T-helper 2 cell treated with Interferon-gamma antibody and Interleukin-4, amounts not matched to agents 5 μg/mL and 100 μg/mL, for 36 hours (primary cell): ENCODE measurements at places on chromosomes 16 and 17.

- no peak overlapping the region for H3K27ac ChIP-seq
- DNase-seq = no peak
- no peak overlapping the region for H3K4me3 ChIP-seq
- H3K27me3 ChIP-seq = peaks cover 3% of the 10 kb centered on the region
- H3K4me1 ChIP-seq = peaks cover 3% of the 10 kb centered on the region
These were observed 13.8 kb upstream of the GAA start for GRCh38 chr17:80087346-80088265.

GRCh38 chr16:71337631-71338030 lies 20.9 kb upstream of the CALB2 start:
- H3K4me1 ChIP-seq = peaks cover 3% of the 10 kb centered on the region
- H3K27ac ChIP-seq = no peak overlapping the region
- H3K4me3 ChIP-seq = no peak overlapping the region
- DNase-seq = no peak
- peaks cover 5% of the 10 kb centered on the region for H3K27me3 ChIP-seq
- no peaks in the 10 kb centered on the region for H3K36me3 ChIP-seq

DNA sequence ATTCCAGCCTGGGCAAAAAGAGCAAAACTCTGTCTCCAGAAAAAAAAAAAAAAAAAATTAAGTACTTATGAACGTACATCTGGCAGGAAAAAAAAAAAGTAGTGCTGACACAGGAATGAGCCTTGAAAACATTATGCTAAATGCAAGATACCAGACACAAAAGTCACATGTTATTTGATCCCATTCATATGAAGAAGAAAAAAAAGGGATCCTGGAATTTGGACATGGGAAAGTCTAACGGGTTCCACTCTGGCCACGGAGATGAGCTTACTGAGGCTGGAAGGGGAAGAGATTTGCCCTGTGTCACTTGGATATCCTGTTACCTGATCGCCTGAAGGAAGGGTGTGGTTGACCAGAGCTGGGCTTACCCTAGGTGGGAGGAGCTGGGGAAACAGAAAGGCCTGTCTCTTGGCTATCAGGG lies 251.9 kb downstream of the PARN start:
- H3K4me1 ChIP-seq = no peaks in the 10 kb centered on the region
- no peak overlapping the region for H3K27ac ChIP-seq
- no peak overlapping the region for H3K4me3 ChIP-seq
- DNase-seq = no peak
- no peaks in the 10 kb centered on the region for H3K36me3 ChIP-seq

DNA sequence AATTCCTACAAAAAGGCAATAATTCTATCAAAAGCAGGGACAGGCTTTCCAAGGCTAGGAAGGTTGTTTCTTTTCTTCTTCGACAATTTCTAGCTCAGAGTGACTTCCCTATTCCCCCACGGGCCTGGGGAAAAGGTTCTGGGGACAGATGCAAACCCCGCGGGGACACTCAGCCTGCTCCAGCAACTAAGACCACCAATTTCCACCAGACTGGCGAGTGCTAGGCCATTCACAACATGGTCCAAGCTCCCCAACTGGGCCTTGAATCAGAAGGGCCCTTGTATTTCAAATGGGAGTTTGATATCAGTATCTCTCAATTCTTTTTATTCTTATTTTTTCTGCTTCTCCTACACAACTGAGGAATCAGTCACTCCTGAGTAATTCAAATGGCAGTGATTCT lies 86.7 kb downstream of the USP31 start:
- H3K4me1 ChIP-seq = peaks cover 1% of the 10 kb centered on the region
- peaks cover 4% of the 10 kb centered on the region for H3K27me3 ChIP-seq

DNA sequence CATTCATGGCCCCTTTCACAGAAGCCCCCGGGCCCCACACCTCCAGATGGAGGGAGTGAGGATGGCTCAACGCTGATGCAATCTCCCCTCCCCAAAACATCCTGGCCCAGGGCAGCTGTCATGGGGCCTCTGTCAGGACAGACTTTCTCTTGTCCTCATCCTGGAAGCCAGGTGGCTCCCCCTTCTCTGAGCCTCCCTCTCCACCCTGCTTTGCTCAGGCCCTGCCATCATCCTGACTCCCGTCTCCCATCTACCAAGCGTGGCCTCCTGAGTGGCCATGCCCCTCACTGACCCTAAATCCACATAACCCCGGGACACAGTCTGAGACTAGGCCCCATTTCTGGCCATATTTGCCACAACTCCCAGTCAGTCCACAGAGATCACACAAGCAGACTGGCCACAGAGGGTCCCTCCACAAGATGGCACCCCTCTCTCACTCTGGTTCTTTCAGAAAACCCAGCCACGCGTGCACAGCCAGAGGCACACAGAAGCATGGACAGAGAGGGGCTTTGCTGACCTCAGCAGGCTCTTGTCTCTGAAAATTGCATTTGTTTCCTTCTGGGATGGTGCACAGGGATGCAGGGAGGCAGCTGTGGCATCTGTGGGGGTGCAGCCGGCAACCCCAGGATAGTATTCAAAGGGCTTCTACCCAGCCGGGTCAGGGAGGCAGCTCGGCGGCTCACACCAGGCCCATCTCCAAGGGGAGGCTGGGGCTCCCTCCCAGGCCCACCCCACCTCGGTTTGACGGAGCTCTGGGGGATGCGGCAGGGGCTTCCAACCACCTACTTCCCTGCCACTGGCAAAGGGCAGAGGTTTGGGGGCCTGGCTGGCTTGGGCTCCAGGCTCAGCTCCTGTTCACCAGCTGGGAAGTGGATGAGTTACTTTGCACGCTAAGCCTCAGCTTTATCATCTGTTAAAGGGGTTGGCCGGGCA lies 16.9 kb downstream of the DOC2B start:
- peaks cover 7% of the 10 kb centered on the region for H3K4me1 ChIP-seq
- DNase-seq = no peak
- no peaks in the 10 kb centered on the region for H3K27me3 ChIP-seq
- H3K4me3 ChIP-seq = no peak overlapping the region

- H3K27ac ChIP-seq = no peak overlapping the region
- H3K4me3 ChIP-seq = no peak overlapping the region
- DNase-seq = no peak
- peaks cover 31% of the 10 kb centered on the region for H3K36me3 ChIP-seq
- H3K27me3 ChIP-seq = no peaks in the 10 kb centered on the region
These were observed 67.9 kb downstream of the TAOK1 start for GRCh38 chr17:29458066-29458465.

GRCh38 chr16:70364399-70364798 lies 17.7 kb downstream of the DDX19A start:
- no peak overlapping the region for H3K27ac ChIP-seq
- DNase-seq = no peak
- H3K4me3 ChIP-seq = no peak overlapping the region
- H3K27me3 ChIP-seq = no peaks in the 10 kb centered on the region
- peaks cover 33% of the 10 kb centered on the region for H3K36me3 ChIP-seq
- no peaks in the 10 kb centered on the region for H3K4me1 ChIP-seq

GRCh38 chr16:13931845-13932244 lies 11.9 kb downstream of the ERCC4 start:
- no peak for DNase-seq
- peaks cover 26% of the 10 kb centered on the region for H3K36me3 ChIP-seq
- no peak overlapping the region for H3K27ac ChIP-seq
- H3K27me3 ChIP-seq = no peaks in the 10 kb centered on the region
- H3K4me3 ChIP-seq = no peak overlapping the region

DNA sequence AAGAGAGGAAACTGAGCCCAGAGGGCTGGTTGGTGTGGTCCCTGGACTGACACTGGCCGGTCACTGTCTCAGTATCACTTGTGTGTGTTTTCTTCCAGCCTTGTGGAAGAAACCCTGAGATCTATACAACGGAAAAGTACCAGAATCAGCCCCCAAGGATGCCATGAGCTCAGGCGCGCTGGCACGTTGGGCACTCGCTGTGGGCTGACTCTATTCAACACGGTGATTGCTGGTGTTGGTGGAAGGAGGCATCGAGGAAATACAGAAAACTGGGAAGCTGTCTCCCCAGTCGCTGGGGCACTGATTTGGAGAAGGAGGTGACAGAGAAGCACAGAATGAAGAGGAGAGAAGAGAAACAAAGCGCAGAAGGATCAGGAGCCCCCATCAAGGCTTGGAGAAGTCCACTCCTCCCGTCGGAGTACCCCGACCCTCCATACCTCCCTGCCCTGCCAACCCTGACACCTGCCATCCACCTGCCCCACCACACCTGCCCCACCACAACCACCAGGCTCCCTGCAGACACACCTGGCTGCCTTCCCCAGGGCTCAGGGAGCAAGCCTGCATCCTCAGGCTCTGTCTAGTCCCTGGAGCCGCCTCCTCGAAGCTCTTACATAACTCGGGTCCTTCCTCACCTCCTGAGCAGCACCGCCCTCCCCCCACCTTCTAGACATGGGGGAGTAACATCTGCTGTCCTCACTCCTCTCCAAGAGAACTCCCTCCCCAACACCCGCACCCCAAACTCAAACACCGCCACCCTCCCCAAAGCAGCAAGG lies 66.5 kb downstream of the RBFOX3 start:
- H3K4me1 ChIP-seq = no peaks in the 10 kb centered on the region
- no peaks in the 10 kb centered on the region for H3K27me3 ChIP-seq
- H3K27ac ChIP-seq = no peak overlapping the region

GRCh38 chr16:65689726-65690125 lies 567.9 kb upstream of the CDH11 start:
- H3K36me3 ChIP-seq = no peaks in the 10 kb centered on the region
- no peak overlapping the region for H3K27ac ChIP-seq
- no peaks in the 10 kb centered on the region for H3K27me3 ChIP-seq
- DNase-seq = no peak
- H3K4me1 ChIP-seq = no peaks in the 10 kb centered on the region
- H3K4me3 ChIP-seq = no peak overlapping the region

DNA sequence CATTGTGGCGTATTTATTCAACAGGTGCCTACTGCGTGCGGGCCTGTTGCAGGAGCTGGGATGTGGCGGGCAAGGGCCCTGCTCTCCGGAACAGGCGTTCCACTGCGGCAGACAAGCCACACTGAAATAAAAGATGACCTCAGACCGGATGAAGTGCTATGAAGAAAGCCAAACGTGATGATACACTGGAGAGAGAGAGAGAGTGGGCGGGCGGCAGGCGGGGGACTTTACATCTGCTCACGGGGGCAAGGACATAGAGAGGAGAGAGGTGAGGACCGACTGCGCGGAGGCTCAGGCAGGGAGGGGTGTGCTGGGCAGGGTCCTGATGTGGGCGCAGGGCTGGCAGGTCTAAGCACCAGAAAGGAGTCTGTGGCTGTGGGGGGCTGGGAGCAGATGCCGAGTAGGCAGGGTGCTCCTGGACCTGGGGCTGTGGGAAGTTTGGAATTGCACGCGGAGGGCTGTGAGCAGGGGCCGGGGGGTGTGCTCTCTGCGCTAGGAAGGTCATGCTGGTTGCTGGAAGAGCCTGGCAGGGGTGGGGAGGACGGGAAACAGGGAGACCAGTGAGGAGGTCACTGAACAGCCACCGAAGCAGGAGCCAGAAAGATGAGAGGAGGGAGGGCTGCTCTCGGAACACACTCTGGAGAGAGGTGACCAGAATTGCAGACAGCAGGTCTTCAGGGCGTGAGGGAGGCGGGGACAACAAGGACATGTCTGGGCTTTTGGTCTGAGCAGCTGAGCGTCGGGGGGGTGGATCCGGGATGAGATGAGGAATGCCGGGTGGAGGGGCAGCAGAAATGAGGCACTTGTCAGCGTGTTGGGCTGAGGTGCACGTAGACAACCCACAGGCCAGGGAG lies 9.9 kb downstream of the MXRA7 start:
- DNase-seq = no peak
- H3K27ac ChIP-seq = no peak overlapping the region
- no peaks in the 10 kb centered on the region for H3K4me1 ChIP-seq
- no peaks in the 10 kb centered on the region for H3K36me3 ChIP-seq
- no peak overlapping the region for H3K4me3 ChIP-seq
- H3K27me3 ChIP-seq = peaks cover 2% of the 10 kb centered on the region

- peak; percentile 45 for DNase-seq
- no peaks in the 10 kb centered on the region for H3K27me3 ChIP-seq
- peaks cover 12% of the 10 kb centered on the region for H3K4me1 ChIP-seq
- H3K36me3 ChIP-seq = no peaks in the 10 kb centered on the region
- H3K27ac ChIP-seq = no peak overlapping the region
- no peak overlapping the region for H3K4me3 ChIP-seq
These were observed 73.1 kb downstream of the CCDC182 start for GRCh38 chr17:57671667-57672632.

DNA sequence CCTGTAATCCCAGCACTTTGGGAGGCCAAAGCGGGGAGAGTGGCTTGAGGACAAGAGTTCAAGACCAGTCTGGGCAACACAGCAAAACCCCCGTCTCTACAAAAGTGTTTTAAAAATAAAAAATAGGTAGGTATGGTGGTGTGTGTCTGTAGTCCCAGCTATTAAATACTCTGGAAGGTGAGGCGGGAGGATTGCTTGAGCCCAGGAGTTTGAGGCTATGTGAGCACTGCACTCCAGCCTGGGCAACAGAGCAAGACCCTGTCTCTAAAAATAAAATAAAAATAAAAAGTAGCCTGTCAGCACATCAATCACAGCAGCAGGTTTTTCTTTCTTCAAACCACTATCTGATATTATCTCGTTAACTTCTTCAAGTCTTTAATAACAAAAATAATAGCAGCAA lies 1.6 kb downstream of the USP31 start:
- H3K36me3 ChIP-seq = peaks cover 1% of the 10 kb centered on the region
- peaks cover 4% of the 10 kb centered on the region for H3K27me3 ChIP-seq
- no peak for DNase-seq
- H3K27ac ChIP-seq = no peak overlapping the region

GRCh38 chr16:88437367-88437964 lies 15.6 kb upstream of the ZFPM1 start:
- H3K27me3 ChIP-seq = no peaks in the 10 kb centered on the region
- no peaks in the 10 kb centered on the region for H3K4me1 ChIP-seq
- H3K4me3 ChIP-seq = no peak overlapping the region
- no peaks in the 10 kb centered on the region for H3K36me3 ChIP-seq
- H3K27ac ChIP-seq = no peak overlapping the region
- peak; percentile 45 for DNase-seq

- H3K36me3 ChIP-seq = peaks cover 57% of the 10 kb centered on the region
- H3K27me3 ChIP-seq = no peaks in the 10 kb centered on the region
- H3K27ac ChIP-seq = peak overlapping the region; percentile 85
- peak overlapping the region; percentile 63 for H3K4me3 ChIP-seq
- no peak for DNase-seq
These were observed 72.9 kb downstream of the CREBBP start for GRCh38 chr16:3807425-3808123.

- H3K27me3 ChIP-seq = peaks cover 38% of the 10 kb centered on the region
- no peak overlapping the region for H3K4me3 ChIP-seq
- peaks cover 35% of the 10 kb centered on the region for H3K36me3 ChIP-seq
- H3K4me1 ChIP-seq = peaks cover 37% of the 10 kb centered on the region
- H3K27ac ChIP-seq = no peak overlapping the region
- DNase-seq = no peak
These were observed 50.7 kb downstream of the CFDP1 start for GRCh38 chr16:75382611-75383010.

DNA sequence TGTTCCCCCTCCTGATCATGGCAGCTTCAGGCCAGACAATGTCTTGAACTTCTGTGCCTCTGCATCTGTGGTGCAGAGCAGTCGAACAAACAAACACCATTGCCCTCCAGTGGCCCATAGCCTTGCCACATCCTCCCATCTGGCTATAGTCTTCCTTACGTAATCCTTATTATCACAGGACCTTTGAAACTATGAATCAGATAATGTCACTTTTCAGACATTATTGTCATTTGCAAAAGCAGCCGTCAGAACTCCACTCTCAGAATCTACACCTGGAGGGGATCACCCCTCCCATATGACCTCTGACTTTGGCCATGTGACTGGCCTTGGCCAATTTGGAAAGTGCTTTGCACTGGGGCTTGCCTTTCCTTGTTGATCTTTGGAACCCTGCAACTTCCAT lies 387.3 kb downstream of the MAF start:
- H3K27ac ChIP-seq = no peak overlapping the region
- DNase-seq = no peak
- peaks cover 22% of the 10 kb centered on the region for H3K4me1 ChIP-seq
